ENCODE measurements at places on chromosomes 2 and 18.

- DNase-seq = no peak
These were observed 4.9 kb downstream of the STAT4 start for GRCh38 chr2:191145769-191146471.

- DNase-seq = no peak
These were observed 265.4 kb upstream of the DLGAP1 start for GRCh38 chr18:4720518-4720917.

DNA sequence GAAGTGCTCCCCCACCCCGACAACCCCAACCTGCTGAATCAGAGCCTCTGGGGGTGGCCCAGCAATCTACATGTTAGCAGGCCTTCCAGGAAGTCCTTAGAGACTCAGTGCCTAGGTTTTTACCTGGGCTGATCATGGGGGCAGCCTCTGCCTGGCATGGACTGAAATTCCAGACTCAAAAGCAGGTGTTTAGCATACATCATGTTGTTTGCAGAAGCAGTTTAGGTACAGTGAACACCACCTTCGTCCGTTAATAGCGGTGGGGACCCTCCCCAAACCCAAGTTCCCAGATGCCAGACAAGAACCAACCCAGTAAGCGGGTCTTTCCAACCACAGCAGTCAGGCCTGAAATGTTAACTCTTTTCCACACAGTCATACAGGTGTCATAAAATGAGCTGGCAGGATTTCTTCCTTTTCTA lies 26.4 kb upstream of the GALR1 start:
- DNase-seq = no peak

DNA sequence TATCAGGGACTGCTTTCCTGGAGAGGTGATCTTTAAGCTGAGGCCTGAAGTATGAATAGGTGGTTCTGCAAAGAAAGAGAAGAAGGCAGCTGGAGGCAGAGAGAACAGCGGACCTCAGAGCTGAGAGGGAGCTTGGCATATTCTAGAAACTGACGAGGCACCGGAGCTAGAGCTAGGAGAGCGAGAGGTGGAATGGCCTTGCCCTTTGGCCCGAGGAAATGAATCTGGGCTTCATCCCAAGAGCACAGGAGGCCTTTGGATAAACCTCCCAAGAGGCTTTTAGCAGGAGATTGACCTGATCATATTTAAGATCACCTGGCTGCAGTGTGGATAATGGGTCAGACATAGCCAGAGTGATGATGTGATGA lies 7.9 kb downstream of the DYSF start:
- no peak for DNase-seq

- peak; percentile 92 for DNase-seq
These were observed 66.2 kb downstream of the HS1BP3 start for GRCh38 chr2:20584399-20585358.

DNA sequence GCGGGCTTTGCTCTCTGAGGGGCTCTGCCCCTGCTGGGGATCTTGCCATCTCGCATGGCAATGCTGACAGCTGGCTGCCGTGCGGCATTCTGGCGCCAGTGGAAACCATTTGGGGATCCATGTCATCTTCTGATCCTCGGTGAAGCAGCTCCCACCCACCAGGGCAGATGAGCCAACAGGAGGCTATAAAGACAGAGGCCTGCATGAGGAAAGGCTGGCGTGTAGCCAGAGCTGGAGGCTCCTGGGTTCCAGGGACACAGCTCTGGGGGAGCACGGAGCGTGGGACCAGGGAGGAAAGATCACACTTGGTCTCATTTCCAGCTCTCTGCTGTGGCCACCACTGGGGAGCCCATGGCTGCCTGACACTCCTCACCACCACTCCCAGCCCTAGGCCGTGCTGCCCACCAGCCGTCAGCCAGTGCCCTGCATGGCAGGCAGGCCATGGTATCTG lies 145.8 kb downstream of the ZFP36L2 start:
- no peak for DNase-seq

- no peak for DNase-seq
These were observed 984.5 kb downstream of the TSN start for GRCh38 chr2:122739732-122740593.

GRCh38 chr2:174312581-174313234 lies 22.0 kb upstream of the SP9 start:
- no peak for DNase-seq

GRCh38 chr18:60506682-60507081 lies 134.1 kb upstream of the MC4R start:
- peak; percentile 35 for DNase-seq

GRCh38 chr2:208175840-208176153 lies 12.4 kb upstream of the CRYGA start:
- no peak for DNase-seq

- no peak for DNase-seq
These were observed 54.4 kb downstream of the ANKMY1 start for GRCh38 chr2:240503375-240503774.

DNA sequence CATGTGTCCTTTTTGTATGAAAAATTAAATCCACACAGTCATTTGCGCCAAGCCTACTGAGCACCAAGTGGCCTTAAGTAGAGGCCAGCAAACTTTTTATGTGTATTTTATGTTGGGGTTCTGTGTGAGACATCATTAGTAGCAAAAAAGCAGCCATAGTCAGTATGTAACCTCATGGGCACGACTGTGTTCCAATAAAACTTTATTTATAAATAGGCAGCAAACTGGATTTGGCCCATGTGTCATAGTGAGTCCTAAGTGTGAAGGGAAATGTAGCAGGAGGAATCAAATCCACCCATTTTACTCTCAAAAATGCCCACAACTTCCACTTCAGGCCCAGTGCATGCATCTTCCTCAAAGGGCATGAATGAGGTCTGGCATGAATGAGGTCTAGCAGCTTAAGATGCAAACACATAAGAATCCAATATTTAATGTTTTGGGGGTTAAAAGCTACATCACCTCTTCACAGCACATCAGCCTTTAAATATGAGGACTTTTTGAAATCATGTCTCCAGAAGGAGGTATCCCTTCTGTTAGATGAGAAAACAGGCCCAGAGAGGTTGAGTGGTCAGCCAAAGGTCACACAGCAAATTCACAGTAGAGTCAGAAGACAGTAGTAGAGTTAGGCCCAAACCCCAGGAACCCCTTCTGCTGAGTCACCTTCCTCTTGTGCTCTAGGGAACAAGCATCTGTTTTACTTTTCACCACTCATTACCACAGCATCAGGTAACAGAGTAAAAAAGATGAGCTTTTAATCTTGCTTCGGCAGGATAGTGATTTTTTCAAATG lies 45.6 kb downstream of the MREG start:
- DNase-seq = no peak

GRCh38 chr2:231955758-231956472 lies 5.6 kb upstream of the DIS3L2 start:
- no peak for DNase-seq

DNA sequence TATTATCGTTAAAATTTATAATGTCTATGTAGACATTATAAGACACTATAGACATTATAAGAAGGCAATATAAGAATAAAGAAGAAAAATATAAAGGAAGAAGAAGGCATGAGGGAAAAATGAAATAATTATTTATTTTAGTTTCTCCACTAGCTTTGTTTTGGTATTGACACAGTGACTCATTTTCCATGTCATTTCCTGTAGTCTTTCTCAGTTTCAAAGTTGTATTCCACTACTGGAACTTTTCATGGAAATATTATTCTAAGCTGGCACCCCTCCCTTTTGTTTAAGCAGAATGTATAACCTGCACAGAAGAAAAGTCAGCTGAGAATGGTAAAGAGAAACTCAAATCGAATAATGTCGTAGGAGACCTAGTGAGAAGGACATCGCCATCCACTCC lies 234.2 kb upstream of the NETO1 start:
- DNase-seq = no peak

All from GM04504 (cell line).